ENCODE measurements at places on chromosomes 2 and 18.

DNA sequence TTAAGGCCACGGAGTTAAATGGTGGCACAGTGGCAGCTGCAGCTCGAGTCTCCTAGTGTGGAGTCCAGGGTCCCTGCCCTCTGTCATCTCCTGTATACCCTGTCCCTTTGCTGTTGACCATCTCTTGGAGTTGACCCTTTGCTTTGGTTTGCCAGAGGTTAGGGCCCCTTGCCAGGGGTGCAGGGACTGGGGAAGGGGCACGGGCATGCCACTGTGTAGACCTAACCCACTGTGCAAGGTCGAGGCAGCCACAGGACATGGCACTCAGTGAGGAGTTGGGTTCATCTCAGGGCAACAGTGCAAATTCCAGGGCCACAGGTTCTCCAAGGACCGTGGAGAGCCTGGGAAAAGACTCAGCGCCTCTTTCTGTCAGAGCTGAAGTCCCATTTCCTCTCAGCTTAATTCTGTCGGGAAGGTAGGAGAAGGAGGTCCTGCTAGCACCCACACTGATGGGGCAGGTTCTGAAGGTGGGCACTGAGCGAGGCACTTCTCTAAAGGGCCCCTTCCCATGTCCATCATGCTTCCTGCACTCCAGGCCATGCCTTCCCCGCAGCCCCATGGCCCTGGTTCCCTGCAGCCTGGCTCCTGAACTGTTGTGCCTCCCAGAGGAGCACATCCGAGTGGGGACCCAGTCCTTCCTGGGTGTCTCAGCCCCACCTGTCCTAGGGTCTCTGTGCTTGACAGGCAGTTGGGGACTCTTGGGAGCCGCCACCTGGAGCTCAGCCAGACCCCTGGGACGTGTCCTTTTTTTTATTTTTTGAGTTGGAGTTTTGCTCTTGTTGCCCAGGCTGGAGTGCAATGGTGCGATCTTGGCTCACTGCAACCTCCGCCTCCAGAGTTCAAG lies 2.8 kb downstream of the KHK start:
- H3K27ac ChIP-seq, result no peak overlapping the region
- no peaks in the 10 kb centered on the region for H3K4me1 ChIP-seq
- H3K4me3 ChIP-seq, result no peak overlapping the region

- no peaks in the 10 kb centered on the region for H3K36me3 ChIP-seq
- DNase-seq, result no peak
- H3K27me3 ChIP-seq, result no peaks in the 10 kb centered on the region
- H3K4me1 ChIP-seq, result no peaks in the 10 kb centered on the region
- no peak overlapping the region for H3K27ac ChIP-seq
- H3K4me3 ChIP-seq, result no peak overlapping the region
These were observed 702.2 kb upstream of the NRXN1 start for GRCh38 chr2:51734115-51734514.

- H3K4me1 ChIP-seq, result no peaks in the 10 kb centered on the region
- H3K4me3 ChIP-seq, result no peak overlapping the region
- DNase-seq, result no peak
- no peaks in the 10 kb centered on the region for H3K27me3 ChIP-seq
- H3K27ac ChIP-seq, result no peak overlapping the region
These were observed 1.5 kb downstream of the IL36B start for GRCh38 chr2:113050921-113051895.

DNA sequence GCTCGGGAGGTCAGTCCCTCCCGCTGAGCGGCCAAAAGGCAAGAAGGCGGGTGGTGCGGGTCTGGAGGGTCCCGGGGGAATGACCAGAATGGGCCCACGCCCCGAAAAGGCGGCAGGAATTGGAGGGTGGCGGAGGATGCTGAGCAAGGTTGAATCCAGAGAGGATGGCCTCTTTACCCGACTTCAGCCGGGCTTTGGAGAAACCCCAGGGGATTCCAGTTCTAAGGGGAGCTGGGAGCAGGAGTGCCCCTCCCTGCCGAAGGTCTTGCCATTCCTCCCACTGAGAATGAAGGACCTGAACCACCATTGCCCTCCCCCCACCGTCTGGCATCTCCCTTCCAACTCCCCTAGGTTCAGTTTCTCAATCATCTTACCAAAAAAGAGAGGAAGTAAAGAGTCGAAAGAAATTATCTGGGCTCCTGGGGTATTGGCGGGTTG lies 38.9 kb upstream of the ATP6V1B1 start:
- no peaks in the 10 kb centered on the region for H3K4me1 ChIP-seq
- no peaks in the 10 kb centered on the region for H3K36me3 ChIP-seq
- H3K4me3 ChIP-seq, result no peak overlapping the region
- no peaks in the 10 kb centered on the region for H3K27me3 ChIP-seq

GRCh38 chr2:215622837-215623236 lies 187.0 kb upstream of the FN1 start:
- no peaks in the 10 kb centered on the region for H3K4me1 ChIP-seq
- H3K4me3 ChIP-seq, result no peak overlapping the region
- no peak overlapping the region for H3K27ac ChIP-seq
- no peaks in the 10 kb centered on the region for H3K36me3 ChIP-seq
- no peak for DNase-seq
- H3K27me3 ChIP-seq, result no peaks in the 10 kb centered on the region

DNA sequence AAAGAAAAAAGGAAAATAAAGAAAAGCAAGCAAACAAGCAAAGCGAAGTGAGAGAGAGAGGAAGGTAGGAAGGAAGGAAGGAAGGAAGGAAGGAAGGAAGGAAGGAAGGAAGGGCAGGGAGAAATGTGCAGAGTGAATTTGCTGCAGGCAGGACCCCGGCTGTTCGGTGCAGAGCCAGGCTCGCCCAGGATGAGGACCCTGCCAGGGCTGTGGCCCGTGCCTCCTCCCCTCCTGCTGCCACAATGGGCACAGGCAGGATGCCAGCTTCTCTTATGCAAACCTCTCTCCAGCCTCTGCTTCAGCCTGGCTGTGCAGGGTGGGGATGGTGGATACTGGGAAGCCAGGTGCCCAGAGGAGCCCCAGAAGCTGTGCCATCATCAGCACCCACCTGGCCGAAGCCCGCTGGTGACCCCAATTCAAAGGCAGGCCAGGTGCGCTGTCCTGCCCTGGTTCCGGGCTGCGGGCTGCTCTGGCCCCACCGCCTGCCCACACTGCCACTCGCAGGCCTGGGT lies 3.2 kb downstream of the GPR17 start:
- H3K27ac ChIP-seq, result no peak overlapping the region
- no peaks in the 10 kb centered on the region for H3K27me3 ChIP-seq
- no peak overlapping the region for H3K4me3 ChIP-seq
- DNase-seq, result no peak
- no peaks in the 10 kb centered on the region for H3K36me3 ChIP-seq

- no peak overlapping the region for H3K4me3 ChIP-seq
- no peaks in the 10 kb centered on the region for H3K36me3 ChIP-seq
- no peaks in the 10 kb centered on the region for H3K27me3 ChIP-seq
- no peak overlapping the region for H3K27ac ChIP-seq
- no peak for DNase-seq
These were observed 2.2 kb downstream of the EPB41L3 start for GRCh38 chr18:5541644-5542043.

GRCh38 chr2:28644760-28645159 lies 106.9 kb upstream of the PPP1CB start:
- no peaks in the 10 kb centered on the region for H3K4me1 ChIP-seq
- no peaks in the 10 kb centered on the region for H3K27me3 ChIP-seq
- DNase-seq, result no peak
- H3K27ac ChIP-seq, result no peak overlapping the region
- no peaks in the 10 kb centered on the region for H3K36me3 ChIP-seq
- no peak overlapping the region for H3K4me3 ChIP-seq

- no peak for DNase-seq
- no peak overlapping the region for H3K4me3 ChIP-seq
- H3K36me3 ChIP-seq, result no peaks in the 10 kb centered on the region
- no peaks in the 10 kb centered on the region for H3K27me3 ChIP-seq
- H3K4me1 ChIP-seq, result no peaks in the 10 kb centered on the region
These were observed 32.1 kb upstream of the SIGLEC15 start for GRCh38 chr18:45793264-45793965.

- no peaks in the 10 kb centered on the region for H3K27me3 ChIP-seq
- no peaks in the 10 kb centered on the region for H3K36me3 ChIP-seq
- peaks cover 12% of the 10 kb centered on the region for H3K4me1 ChIP-seq
- peak overlapping the region; percentile 97 for H3K27ac ChIP-seq
These were observed 524 bp upstream of the SERTAD2 start for GRCh38 chr2:64654063-64654811.

GRCh38 chr2:96802721-96803120 lies 13.3 kb upstream of the CNNM3 start:
- no peak for DNase-seq
- H3K27ac ChIP-seq, result no peak overlapping the region
- no peaks in the 10 kb centered on the region for H3K36me3 ChIP-seq
- H3K4me1 ChIP-seq, result no peaks in the 10 kb centered on the region
- no peaks in the 10 kb centered on the region for H3K27me3 ChIP-seq
- no peak overlapping the region for H3K4me3 ChIP-seq

- no peak overlapping the region for H3K27ac ChIP-seq
- no peaks in the 10 kb centered on the region for H3K27me3 ChIP-seq
- no peaks in the 10 kb centered on the region for H3K36me3 ChIP-seq
- no peak for DNase-seq
- H3K4me1 ChIP-seq, result no peaks in the 10 kb centered on the region
- H3K4me3 ChIP-seq, result no peak overlapping the region
These were observed 730.8 kb downstream of the DCC start for GRCh38 chr18:53070788-53071187.

DNA sequence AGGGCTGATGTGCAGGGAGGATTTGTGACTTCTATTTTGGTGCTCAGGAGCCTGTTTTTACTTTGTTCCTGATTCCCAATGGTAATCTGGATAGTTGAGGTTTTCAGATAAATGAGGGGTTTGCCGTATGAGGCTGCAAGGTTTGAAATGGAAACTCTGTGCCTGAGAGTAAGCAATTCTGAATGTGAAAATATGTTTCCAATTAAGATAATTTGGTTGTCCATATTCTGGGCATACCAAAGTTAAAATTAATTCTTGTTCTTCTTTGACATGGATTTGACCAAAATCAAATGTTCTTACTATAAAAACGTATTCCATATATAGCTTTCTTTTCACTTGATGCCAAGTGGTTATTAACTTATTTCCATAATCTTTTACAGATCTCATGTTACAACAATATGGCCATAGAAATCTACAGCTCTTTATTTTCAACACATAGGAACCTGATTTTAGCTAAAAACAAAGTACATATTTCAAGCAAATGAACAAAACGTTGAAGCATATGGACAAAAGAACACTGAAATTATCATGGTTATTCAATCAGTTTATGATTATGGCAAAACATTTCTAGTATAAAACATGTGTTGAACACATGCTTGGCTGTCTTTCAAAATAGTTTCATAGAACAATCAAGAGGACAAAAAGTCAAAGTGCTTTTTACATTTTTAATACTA lies 63.4 kb upstream of the ARHGAP28 start:
- H3K27ac ChIP-seq, result no peak overlapping the region
- no peaks in the 10 kb centered on the region for H3K4me1 ChIP-seq
- H3K4me3 ChIP-seq, result no peak overlapping the region
- H3K36me3 ChIP-seq, result no peaks in the 10 kb centered on the region
- no peaks in the 10 kb centered on the region for H3K27me3 ChIP-seq
- no peak for DNase-seq

GRCh38 chr2:149466635-149467034 lies 120.9 kb downstream of the MMADHC start:
- H3K27me3 ChIP-seq, result no peaks in the 10 kb centered on the region
- H3K36me3 ChIP-seq, result no peaks in the 10 kb centered on the region
- no peak for DNase-seq
- H3K4me1 ChIP-seq, result no peaks in the 10 kb centered on the region
- no peak overlapping the region for H3K4me3 ChIP-seq
- H3K27ac ChIP-seq, result no peak overlapping the region

GRCh38 chr2:126886211-126886915 lies 12.3 kb upstream of the TEX51 start:
- no peak overlapping the region for H3K27ac ChIP-seq

- H3K27me3 ChIP-seq, result no peaks in the 10 kb centered on the region
- DNase-seq, result no peak
- H3K27ac ChIP-seq, result no peak overlapping the region
- H3K4me3 ChIP-seq, result no peak overlapping the region
These were observed 224.5 kb downstream of the TTC32 start for GRCh38 chr2:19677215-19677777.

DNA sequence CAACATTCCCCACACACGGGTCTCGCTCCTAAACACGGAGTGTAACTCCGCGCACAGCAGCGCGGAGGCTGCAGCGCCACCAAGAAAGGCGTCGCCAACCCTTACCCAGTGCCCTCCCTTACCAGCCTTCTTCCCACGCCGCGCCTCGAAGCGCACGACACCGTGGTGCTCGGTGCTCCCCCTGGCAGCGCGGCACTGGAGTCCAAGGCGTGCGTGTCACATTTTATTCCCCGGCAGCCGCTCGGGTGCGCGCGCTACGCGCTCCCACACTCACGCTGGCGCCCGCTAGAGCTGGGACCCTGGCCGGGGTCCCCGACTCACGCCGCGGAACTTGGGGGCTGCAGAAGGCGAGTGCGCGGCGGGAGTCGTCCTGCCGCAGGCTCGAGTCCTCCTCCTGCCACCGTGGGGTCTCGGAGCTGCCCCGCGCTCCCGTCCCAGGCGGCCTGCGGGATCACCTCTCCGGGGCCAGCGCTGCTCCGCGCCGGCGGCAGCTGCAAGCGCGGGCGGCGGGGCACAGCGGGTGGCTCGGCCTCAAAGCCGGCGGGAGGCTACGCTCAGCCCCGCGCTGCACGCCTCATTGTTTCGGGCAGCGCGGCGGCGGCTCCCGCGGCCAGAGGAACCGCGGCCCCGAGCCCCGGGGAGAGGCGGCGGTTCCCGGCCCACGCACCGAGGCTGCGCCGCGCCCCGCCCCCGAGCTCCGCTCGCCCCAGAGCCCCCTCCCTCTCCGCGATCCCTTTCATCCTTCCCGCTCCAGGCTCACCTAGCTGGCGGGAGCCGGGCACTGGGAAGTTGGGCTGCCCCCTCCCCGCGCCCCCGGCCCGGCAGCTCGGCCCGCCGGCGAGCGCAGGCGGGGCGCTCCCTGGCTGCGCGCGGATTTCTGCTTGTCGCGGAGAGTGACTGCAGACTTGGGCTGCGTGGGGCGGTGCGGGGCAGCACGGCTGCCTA lies at the start of gene ST6GAL2:
Gene ST6GAL2, minus strand, starts transcription at position 197 of the 945 bp plus-strand sequence. CDS start 42,190 bp downstream, outside the sequence.
- peak within 1 kb of the TSS; percentile 24 for H3K4me3 ChIP-seq
- DNase-seq, result no peak
- H3K27ac ChIP-seq, result no peak within 1 kb of the TSS
- no peaks in the 10 kb centered on the region for H3K27me3 ChIP-seq
- H3K4me1 ChIP-seq, result no peaks in the 10 kb centered on the region

GRCh38 chr18:13241083-13241892 lies 22.7 kb downstream of the LDLRAD4 start:
- no peak for DNase-seq
- H3K27me3 ChIP-seq, result no peaks in the 10 kb centered on the region
- H3K4me1 ChIP-seq, result no peaks in the 10 kb centered on the region

DNA sequence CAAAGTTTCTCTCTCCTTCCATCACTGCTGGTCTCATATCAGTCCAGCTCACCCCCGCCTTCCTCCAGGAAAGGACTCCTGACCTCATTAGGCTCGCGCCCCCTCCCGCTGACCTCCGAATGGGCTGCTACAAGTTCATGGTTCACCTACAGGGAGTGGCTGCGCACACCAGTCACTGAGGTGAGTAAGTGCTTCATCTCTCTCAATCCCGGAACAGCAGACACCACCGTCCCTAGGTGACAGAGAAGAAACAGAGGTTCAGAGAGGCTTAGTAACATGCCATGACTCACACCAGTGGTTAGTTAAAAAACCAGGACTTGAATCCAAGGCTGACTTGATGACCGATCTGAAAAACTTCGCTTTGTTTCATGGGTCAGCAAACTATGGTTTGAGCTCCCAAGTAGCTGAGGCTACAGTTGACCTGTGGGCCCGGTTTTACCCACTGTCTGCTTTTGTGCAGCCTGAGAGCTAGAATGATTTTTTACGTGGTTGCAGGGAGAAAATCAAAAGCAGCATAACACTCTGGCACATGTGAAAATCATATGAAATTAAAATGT lies 42.0 kb downstream of the ZFP36L2 start:
- H3K4me1 ChIP-seq, result peaks cover 3% of the 10 kb centered on the region
- DNase-seq, result no peak
- no peak overlapping the region for H3K27ac ChIP-seq
- no peaks in the 10 kb centered on the region for H3K27me3 ChIP-seq

Measured in pancreas (tissue), 10 donors.